ENCODE measurements at places on chromosomes 7 and 10.

- DNase-seq: no peak
Observed at GRCh38 chr7:119572132-119572531, 700.8 kb upstream of the KCND2 start.

DNA sequence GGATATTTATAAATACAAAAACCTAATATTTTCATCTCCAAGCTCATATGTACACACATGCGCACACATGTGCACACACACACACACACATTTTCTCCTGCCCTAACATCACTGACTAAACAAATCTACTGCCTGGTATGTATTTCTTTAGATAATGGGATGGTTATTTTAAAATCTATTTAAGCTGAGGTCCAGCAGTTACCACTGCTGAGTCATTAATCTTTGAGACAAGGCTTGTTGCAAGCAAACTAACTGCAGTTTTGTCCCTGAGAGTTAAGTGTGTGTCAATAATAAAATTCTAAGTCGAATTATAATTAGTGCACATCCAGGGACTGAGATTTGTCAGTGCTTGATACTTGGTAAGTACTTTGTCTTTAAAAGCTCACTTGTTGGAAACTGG is 135.1 kb downstream of the VPS50 start:
- no peak for DNase-seq

DNA sequence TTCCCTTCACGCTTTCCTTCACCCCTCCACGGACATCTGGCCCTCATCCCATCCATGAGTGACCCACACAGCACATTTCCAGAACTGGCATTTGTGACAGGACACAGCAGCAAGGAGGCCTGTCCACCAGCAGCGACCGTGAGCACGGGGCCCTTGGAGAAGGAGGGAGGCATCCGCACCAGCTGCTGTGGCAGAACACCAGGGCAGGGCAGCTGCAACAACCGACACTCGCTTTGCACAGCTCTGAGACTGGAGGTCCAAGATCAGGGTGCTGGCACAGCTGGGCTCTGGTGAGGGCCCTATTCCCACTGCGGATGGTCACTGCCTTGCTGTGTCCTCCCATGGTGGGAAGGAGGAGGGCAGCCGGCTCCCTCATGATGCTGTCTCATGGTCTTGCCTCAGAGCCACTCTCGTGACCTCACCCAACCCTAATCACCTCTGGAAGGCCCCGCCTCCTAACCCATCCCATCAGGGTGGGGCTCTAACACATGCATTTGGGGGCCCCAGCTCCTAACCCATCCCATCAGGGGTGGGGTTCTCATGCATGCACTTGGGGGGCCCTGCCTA is 36.7 kb downstream of the PTPRN2 start:
- DNase-seq: no peak

- DNase-seq: no peak
Observed at GRCh38 chr10:1648648-1649047, 88.7 kb downstream of the ADARB2 start.

DNA sequence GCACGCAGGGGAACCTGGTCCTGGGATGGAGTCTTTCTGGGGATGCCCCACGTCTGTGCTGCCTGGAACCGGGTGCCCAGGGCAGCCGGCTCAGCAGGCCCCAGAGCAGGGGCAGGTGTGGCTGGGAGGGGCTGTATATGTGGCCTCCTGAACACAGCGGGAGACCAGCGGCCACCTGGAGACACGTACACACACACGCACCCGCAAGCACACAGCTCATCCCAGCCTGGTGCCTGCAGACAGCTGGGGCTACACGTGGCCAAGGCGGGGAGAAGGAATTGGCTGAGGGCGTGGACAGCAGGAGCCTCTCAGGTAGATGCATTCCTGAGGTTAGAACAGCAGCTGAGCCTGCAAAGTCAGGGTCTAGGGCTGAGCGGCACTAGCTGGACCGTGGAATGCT is 14.0 kb downstream of the ADAM8 start:
- no peak for DNase-seq

- DNase-seq: no peak
Observed at GRCh38 chr7:69162326-69162725, 435.9 kb upstream of the AUTS2 start.

GRCh38 chr7:154255324-154255723 is 203.1 kb downstream of the DPP6 start:
- no peak for DNase-seq

DNA sequence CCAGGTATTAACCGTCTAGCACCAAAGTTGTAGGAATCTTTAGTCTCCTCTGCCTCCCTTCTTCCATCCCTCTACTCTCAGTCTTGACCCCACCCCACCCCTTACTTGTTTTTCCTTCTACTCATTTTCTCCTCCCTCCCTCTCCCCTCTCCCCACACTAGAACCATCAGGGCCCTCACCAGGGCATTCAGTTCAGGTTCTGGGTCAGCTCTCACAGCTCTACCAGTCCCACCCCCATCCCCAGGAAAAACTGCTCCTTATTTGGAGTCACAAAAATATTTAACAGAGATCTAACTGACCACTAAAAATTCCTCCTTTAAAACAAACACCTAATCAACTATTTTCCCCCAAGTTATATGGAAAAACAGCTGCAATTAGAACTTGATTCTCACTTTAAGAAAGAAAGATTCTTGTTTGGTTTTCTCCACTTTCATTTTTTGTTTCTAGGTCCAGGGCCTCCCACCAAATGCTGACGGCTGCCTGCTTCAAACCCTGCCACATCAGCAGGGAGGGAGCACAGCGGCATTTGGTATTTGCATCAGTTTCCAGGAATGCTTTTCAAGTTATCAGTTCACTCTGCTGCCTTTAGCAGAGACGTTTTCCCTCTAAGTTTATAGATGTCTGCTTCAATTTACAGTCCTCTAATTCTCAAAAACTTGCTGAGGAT is 2.8 kb upstream of the COL1A2 start:
- DNase-seq: no peak

All from activated CD4-positive, alpha-beta T cell treated with anti-CD3 and anti-CD28 coated beads, Interleukin-2, amount 50 U/mL, for 48 hours (primary cell).